A549 treated with GW870086 at 1 μM for 4 hours (cell line): ENCODE measurements at places on chromosomes 13 and 19. TPM values are rescaled to one million over a fixed set of nuclear protein-coding genes. Genes with fewer than 3 reads are reported as not detected.

Gene S1PR4
- 0.08 to 0.19 TPM (median 0.15 TPM) in 4 of 5 replicates, not detected in the other for total RNA-seq

Gene SPACA4
- total RNA-seq, result 0.31 TPM in 1 of 5 replicates, not detected in the others

Gene POU2F2
- total RNA-seq, result 0.15 to 0.80 TPM (median 0.41 TPM) in 5 replicates

Gene VAV1
- total RNA-seq, result 6.4 to 9.3 TPM (median 7.6 TPM) in 5 replicates

Gene F7
- total RNA-seq, result 0.06 to 0.15 TPM (median 0.09 TPM) in 5 replicates

Gene GRIN3B
- total RNA-seq, result 1.8 to 3.2 TPM (median 2.6 TPM) in 5 replicates

Gene CGB8
- 1.9 to 3.4 TPM (median 2.0 TPM) in 5 replicates for total RNA-seq

Gene SLC7A9
- total RNA-seq, result 0.26 to 0.46 TPM (median 0.30 TPM) in 5 replicates

Gene ZNF507
- total RNA-seq, result 11.5 to 20.6 TPM (median 17.3 TPM) in 5 replicates

Gene FGF21
- total RNA-seq, result not detected in 5 replicates

Gene TMEM59L
- total RNA-seq, result 3.8 to 6.1 TPM (median 5.8 TPM) in 5 replicates

Gene KASH5
- 0.33 TPM in 1 of 5 replicates, not detected in the others for total RNA-seq

Gene EMP3
- 424 to 489 TPM (median 444 TPM) in 5 replicates for total RNA-seq

Gene URAD
- not detected in 5 replicates for total RNA-seq

Gene C1QTNF9B
- not detected in 5 replicates for total RNA-seq

Gene FREM2
- total RNA-seq, result not detected in 5 replicates

Gene SPINT2
- 266 to 360 TPM (median 337 TPM) in 5 replicates for total RNA-seq

Gene ACP5
- 0.26 to 0.55 TPM (median 0.39 TPM) in 4 of 5 replicates, not detected in the other for total RNA-seq

Gene STOML3
- total RNA-seq, result not detected in 5 replicates

Gene SLC15A1
- total RNA-seq, result 0.05 TPM in 1 of 5 replicates, not detected in the others

Gene SIGLEC9
- total RNA-seq, result 0.06 to 0.08 TPM in 2 of 5 replicates, not detected in the others

Gene ZNF724
- total RNA-seq, result 0.50 to 0.90 TPM (median 0.75 TPM) in 5 replicates

Gene ZNF90
- total RNA-seq, result not detected in 5 replicates

Gene AMER2
- total RNA-seq, result not detected in 5 replicates

Gene LGALS14
- total RNA-seq, result not detected in 5 replicates

Gene SIGLEC5
- total RNA-seq, result not detected in 5 replicates

Gene ZNF223
- total RNA-seq, result 1.5 to 4.0 TPM (median 2.6 TPM) in 5 replicates
